ENCODE measurements at places on chromosomes 2 and 18.

DNA sequence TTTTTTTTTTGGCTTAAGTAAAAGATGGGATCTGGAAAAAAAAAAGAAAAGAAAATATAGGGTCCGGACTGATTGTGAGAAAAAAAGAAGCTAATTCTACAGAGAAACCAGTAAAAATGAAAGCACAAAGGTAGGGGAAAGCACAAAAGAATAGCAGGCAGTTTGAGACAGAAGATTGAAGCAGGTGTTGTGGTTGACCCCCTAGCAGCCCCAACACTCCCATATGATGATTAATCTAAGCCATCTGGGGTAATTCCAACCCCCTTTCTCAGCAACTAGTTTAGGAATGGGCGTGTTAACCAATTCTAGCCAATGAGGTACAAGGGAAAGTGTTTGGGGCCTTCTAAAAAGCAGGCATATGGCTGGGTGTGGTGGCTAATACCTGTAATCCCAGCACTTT lies 77.0 kb downstream of the MBD2 start:
- no peak for DNase-seq

GRCh38 chr2:137879121-137879520 lies 85.2 kb upstream of the HNMT start:
- no peak for DNase-seq

GRCh38 chr2:46194856-46195255 lies 102.4 kb upstream of the EPAS1 start:
- no peak for DNase-seq

- no peak for DNase-seq
Observed at GRCh38 chr2:140108706-140109475, 1328.7 kb upstream of the NXPH2 start.

All from foreskin fibroblast (primary cell).